ENCODE measurements at places on chromosomes 2 and 18.

DNA sequence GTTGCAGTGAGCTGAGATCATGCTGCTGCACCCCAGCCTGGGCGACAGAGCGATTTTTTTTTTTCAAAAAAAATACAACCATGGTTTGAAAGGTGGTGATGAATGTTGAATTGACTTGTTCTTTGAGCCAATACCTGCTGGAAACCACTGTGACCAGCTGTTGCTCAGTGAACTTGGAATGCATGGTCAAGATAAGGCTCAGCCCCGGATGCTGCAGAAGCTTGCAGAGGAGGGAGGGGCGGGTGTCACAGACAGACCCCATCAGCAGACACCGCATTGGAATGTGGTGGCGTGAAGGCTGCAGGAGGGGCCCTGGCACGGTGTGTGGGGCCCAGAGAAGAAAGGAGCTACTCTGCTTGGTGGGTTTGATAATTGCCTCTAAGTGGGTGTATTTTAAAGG is 91.6 kb downstream of the ITGB1BP1 start:
- DNase-seq: peak; percentile 86

GRCh38 chr2:86499326-86499725 is 58.2 kb downstream of the KDM3A start:
- DNase-seq: no peak

DNA sequence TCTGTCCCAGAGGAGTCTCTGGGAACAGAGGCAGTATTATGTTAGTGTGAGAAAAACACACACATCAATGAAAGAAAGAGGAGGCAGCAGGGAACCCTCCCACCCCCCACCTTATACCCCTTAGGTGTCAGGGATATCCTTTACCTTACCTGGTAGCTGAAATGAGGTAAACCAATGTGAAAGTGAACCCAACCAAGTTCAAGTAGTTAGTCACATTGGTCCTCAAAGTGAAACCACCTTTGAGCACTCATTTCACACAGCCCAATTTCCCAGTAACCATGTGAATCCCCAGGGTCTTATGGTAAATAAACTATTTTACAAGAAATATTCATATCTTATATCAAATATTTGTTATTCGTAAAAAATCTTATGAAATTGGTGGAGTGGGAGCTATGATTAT is 377.8 kb downstream of the LRATD1 start:
- no peak for DNase-seq

DNA sequence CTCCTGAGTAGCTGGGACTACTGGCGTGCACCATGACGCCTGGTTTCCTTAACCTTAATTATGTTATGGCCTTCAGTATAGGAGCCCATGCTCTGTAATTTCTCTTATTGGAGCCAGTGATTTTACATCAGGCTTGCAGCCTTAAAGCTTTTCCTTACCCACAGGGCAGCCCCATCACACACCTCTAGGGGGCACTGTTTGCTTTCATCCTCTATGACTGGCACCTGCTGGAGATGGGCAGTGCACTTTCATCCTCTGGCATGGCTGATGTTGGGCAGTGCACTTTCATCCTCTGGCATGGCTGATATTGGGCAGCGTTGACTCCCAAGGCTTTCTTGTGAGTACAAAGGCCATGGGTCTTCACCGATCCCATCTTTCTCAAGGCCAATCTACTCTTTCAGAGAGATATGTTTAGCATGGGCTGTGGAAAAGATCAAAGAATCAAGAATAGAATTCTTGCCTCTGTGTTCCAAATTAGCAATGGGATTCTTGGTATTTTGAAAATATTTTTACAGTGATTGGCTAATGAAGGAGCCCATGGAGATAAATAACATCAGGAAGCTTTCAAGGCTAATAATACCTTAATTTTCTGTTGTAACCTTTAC is 80.7 kb upstream of the MEX3C start:
- DNase-seq: peak; percentile 72

DNA sequence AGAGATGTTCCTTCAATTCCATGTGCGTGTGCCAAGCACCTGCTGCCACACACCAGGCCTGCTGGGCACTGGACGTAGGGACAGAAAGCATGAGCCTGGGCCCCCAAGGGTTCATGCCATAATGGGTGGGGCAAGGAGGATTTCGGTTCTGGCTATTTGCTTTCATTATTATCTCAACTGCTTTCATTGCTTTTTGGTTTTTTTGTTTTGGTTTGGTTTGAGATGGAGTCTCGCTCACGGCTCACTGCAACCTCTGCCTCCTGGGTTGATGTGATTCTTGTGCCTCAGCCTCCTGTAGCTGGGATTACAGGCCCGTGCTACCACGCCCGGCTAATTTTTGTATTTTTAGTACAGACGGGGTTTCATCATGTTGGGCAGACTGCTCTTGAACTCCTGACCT is 57.2 kb downstream of the SF3B1 start:
- no peak for DNase-seq

DNA sequence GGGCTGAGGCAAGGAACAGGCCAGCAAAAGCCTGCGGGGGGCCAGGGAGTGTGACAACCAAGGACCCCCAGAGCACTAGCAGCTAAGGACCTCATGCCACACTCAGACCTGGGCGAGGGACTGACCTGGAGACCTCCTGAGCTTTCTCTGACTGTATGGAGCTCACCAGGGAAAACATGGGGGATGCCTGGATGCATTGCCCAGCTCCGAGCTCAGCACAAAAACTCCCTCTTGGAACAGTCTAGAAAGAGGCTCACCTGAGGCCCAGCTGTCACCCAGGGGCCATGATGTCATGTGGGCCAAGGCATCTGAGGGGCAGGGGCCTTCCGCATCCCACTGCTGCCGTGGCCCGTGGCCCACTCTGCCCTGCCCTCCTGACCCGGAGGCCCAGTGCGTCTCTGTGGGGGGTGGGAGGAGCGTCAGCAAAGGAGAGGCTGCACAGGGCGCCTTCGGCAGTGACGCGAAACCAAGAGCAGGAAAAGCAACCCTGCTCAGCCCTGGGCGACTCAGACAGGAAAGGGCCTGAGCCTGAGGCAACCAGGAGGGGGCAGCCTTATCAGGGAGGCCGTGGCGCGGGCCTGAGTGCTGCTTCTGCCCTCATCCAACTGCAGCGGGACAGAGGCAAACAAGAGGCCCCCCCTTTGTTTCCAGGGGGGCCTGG is 57.3 kb upstream of the ALPP start:
- DNase-seq: no peak

- DNase-seq: no peak
These were observed 277.3 kb downstream of the SS18 start for GRCh38 chr18:25813110-25813509.

GRCh38 chr2:38384338-38384737 is 7.3 kb upstream of the ATL2 start:
- no peak for DNase-seq

Measured in cardiac muscle cell (in vitro differentiated cells and primary cell).